ENCODE measurements at places on chromosomes 1 and 21. TPM values are rescaled to one million over a fixed set of nuclear protein-coding genes. Genes with fewer than 3 reads are reported as not detected.

- H3K27ac ChIP-seq, result no peak overlapping the region
- no peak for DNase-seq
- H3K4me3 ChIP-seq, result no peak overlapping the region
- H3K4me1 ChIP-seq, result no peaks in the 10 kb centered on the region
- peaks cover 2% of the 10 kb centered on the region for H3K27me3 ChIP-seq
Observed at GRCh38 chr1:147741065-147741464, 19.3 kb downstream of the GJA5 start.

- no peak overlapping the region for H3K27ac ChIP-seq
- DNase-seq, result peak; percentile 25
- no peaks in the 10 kb centered on the region for H3K36me3 ChIP-seq
- H3K27me3 ChIP-seq, result peaks cover 1% of the 10 kb centered on the region
- H3K4me1 ChIP-seq, result peaks cover 5% of the 10 kb centered on the region
Observed at GRCh38 chr21:37711286-37711829, 204.9 kb downstream of the KCNJ6 start.

- DNase-seq, result no peak
- no peak overlapping the region for H3K4me3 ChIP-seq
- H3K4me1 ChIP-seq, result peaks cover 13% of the 10 kb centered on the region
Observed at GRCh38 chr1:164769486-164770130, 210.6 kb downstream of the PBX1 start.

DNA sequence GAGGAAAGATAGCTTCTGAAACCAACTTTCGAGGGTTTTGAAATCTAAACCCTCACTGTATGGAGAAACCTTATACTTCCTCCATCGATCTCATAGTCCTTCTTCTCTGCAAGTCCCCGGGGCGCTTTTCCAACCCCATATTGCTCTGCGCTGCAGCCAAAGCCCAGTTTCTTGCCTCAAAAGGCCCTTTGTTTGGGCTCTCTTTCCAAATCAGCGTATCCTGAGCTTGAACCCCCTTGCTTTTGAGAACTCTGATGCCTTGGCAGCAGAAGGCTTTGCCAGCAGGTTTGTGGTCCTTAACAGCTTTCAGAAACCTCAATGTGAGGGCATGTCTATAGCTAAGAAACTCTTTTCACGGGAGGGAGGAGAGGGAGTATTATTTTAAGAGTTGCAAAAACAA lies 21.6 kb downstream of the PLPP3 start:
- H3K27me3 ChIP-seq, result no peaks in the 10 kb centered on the region
- H3K4me1 ChIP-seq, result no peaks in the 10 kb centered on the region

- no peak overlapping the region for H3K27ac ChIP-seq
- no peak for DNase-seq
- no peaks in the 10 kb centered on the region for H3K4me1 ChIP-seq
- no peaks in the 10 kb centered on the region for H3K36me3 ChIP-seq
- H3K27me3 ChIP-seq, result peaks cover 3% of the 10 kb centered on the region
Observed at GRCh38 chr1:33742663-33743062, 121.2 kb upstream of the HMGB4 start.

- H3K4me1 ChIP-seq, result no peaks in the 10 kb centered on the region
- no peaks in the 10 kb centered on the region for H3K36me3 ChIP-seq
- no peak overlapping the region for H3K27ac ChIP-seq
- no peaks in the 10 kb centered on the region for H3K27me3 ChIP-seq
- no peak for DNase-seq
Observed at GRCh38 chr1:246245541-246245940, 261.5 kb downstream of the SMYD3 start.

- no peak overlapping the region for H3K4me3 ChIP-seq
- H3K27me3 ChIP-seq, result no peaks in the 10 kb centered on the region
- no peaks in the 10 kb centered on the region for H3K4me1 ChIP-seq
- no peak for DNase-seq
- H3K36me3 ChIP-seq, result peaks cover 42% of the 10 kb centered on the region
Observed at GRCh38 chr1:47309427-47309826, 4.5 kb downstream of the STIL start.

- H3K4me3 ChIP-seq, result no peak overlapping the region
- no peak for DNase-seq
- H3K27ac ChIP-seq, result no peak overlapping the region
- no peaks in the 10 kb centered on the region for H3K4me1 ChIP-seq
- H3K36me3 ChIP-seq, result peaks cover 100% of the 10 kb centered on the region
Observed at GRCh38 chr1:119731741-119732430, 20.2 kb downstream of the PHGDH start.

DNA sequence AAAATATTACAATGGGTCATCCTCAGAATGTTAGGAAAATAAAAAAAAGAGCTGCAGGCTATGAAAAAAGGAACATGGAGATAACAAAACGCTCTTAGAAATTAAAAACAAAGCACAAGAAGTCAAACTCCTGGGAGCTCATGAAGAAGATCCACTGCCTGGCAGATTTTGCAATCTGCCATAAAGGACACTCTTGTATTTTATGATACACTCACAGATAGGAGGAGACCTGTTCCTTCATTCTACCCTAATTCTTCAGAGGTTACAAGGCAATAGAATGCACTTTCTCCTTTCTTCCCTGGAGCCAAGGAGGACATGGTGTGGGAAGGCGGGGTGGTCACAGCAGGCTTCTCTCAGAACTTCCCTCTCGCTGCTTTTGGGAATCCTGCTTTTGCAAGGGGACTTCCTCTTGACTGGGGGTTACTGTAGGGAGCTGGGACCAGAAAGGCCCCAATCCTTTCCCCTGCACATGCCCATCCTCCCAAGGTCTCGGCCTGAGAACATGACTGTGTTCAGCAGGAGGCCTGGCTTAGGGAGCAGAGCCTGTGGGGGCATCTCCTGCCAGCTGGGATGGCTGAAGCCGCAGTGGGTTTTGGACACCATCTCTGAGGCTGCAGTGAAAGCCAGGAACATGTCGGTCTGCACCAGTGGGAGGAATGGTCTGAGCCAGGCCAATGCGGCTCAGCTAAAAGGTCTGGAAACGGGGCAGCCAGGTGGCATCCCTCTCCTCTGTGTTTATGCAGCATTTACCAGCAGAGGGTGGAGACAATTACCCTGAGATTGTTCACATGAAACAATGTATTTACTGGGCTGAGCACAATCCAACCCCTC lies 44.8 kb downstream of the GPR161 start:
- no peak for DNase-seq
- no peaks in the 10 kb centered on the region for H3K27me3 ChIP-seq
- H3K4me1 ChIP-seq, result no peaks in the 10 kb centered on the region
- no peaks in the 10 kb centered on the region for H3K36me3 ChIP-seq
- H3K4me3 ChIP-seq, result no peak overlapping the region
- H3K27ac ChIP-seq, result no peak overlapping the region

GRCh38 chr1:22089787-22090186 lies 37.3 kb downstream of the CDC42 start:
- H3K4me3 ChIP-seq, result no peak overlapping the region
- no peak for DNase-seq
- peaks cover 22% of the 10 kb centered on the region for H3K36me3 ChIP-seq

DNA sequence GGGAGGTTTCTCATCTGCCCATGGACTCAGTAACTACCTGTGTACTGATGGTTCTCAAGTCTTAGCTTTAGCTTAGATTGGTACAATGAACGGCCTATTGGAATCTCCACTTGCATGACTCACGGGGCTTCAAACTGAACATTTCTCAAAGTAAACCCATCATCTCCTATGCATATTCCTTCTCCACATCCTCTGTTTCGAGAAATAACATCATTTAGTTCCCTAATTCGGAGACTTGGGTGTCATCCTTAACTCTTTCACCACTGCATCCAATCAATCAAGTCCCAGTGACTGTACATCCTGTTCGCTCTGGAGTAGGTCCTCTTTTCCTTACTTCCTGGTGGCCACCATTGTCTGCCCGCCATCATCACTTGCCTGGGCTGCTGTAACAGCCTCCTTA lies 55.8 kb downstream of the LGR6 start:
- peaks cover 2% of the 10 kb centered on the region for H3K27me3 ChIP-seq
- DNase-seq, result no peak
- no peak overlapping the region for H3K27ac ChIP-seq
- H3K4me3 ChIP-seq, result no peak overlapping the region

DNA sequence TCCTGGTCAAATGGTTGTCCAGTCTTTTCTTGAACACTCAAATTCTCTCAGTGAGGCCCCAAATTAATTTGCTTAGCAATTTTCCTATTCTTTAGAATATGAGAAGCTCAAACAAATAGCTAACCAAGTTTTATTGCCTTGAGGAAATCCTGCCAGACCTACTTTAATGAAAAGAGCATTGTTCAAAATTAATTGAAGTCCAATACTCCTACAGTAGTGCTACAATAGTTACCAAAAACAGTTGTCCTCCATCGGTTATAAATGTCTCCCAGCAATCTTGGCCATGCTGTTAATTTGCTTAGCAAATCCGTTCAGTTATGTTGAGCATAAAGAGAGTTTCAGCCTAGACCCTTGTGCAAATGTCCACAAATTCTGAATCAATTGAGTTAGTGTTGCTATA lies 112.9 kb downstream of the MAB21L3 start:
- peaks cover 25% of the 10 kb centered on the region for H3K4me1 ChIP-seq
- no peak for DNase-seq
- no peaks in the 10 kb centered on the region for H3K36me3 ChIP-seq
- no peak overlapping the region for H3K27ac ChIP-seq
- H3K27me3 ChIP-seq, result no peaks in the 10 kb centered on the region
- H3K4me3 ChIP-seq, result no peak overlapping the region

- H3K27me3 ChIP-seq, result no peaks in the 10 kb centered on the region
- no peak for DNase-seq
- H3K27ac ChIP-seq, result no peak overlapping the region
Observed at GRCh38 chr1:232271991-232272589, 357.8 kb downstream of the SIPA1L2 start.

DNA sequence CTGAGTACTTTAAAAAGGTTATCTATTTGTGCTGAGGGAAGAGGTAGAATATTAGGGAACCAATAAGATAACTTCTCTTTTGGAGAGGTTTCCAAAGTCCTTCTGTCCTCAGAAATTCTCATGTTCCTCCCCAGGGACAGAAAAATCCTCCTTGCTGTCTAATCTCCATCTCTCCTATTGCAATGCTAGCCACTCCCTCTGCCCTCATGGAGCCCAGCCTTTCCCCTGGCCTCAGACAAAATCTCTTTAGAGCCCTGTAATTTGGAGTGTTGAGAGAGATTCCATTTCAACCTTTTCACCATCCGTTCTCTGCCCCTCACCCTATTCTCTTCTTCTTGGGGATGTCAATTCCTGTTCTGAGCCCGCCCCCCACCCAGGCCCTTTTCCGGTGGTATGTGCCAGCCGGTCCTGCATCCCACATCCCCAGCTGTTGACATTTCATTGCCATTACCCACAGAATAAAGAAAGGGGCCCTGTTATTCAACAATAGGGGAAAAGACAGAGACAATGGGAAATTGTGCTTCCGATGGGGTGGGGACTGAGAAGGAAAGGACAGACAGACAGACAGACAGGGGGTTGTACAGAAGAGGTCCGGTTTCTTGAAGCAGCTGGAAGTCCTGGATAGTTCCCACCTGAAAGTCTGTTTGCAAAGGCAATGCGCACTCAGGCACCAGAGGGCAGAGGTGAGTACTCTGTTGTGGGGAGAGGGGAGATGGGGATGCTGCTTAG lies at the start of gene HAPLN2:
Gene HAPLN2 (plus strand): TSS at position 563 of the 729 bp plus-strand sequence. CDS start 4,076 bp downstream, outside the sequence.
- DNase-seq, result peak; percentile 42
- H3K4me3 ChIP-seq, result no peak within 1 kb of the TSS
- H3K4me1 ChIP-seq, result peaks cover 5% of the 10 kb centered on the region
- H3K27me3 ChIP-seq, result peaks cover 44% of the 10 kb centered on the region
- H3K36me3 ChIP-seq, result no peaks in the 10 kb centered on the region

GRCh38 chr1:184958554-184959353 lies 15.6 kb downstream of the NIBAN1 start:
- H3K36me3 ChIP-seq, result peaks cover 12% of the 10 kb centered on the region
- H3K27ac ChIP-seq, result peak overlapping the region; percentile 72
- peak; percentile 64 for DNase-seq
- no peaks in the 10 kb centered on the region for H3K27me3 ChIP-seq

- no peaks in the 10 kb centered on the region for H3K4me1 ChIP-seq
- peaks cover 22% of the 10 kb centered on the region for H3K36me3 ChIP-seq
- H3K4me3 ChIP-seq, result no peak overlapping the region
- no peak overlapping the region for H3K27ac ChIP-seq
- H3K27me3 ChIP-seq, result no peaks in the 10 kb centered on the region
- DNase-seq, result no peak
Observed at GRCh38 chr21:46544003-46544402, 60.9 kb downstream of the S100B start.

GRCh38 chr1:195899762-195900352 lies 708.4 kb downstream of the KCNT2 start:
- no peaks in the 10 kb centered on the region for H3K4me1 ChIP-seq
- H3K27ac ChIP-seq, result no peak overlapping the region
- no peak for DNase-seq
- no peak overlapping the region for H3K4me3 ChIP-seq
- no peaks in the 10 kb centered on the region for H3K27me3 ChIP-seq
- no peaks in the 10 kb centered on the region for H3K36me3 ChIP-seq

- no peak overlapping the region for H3K4me3 ChIP-seq
- H3K27ac ChIP-seq, result no peak overlapping the region
- DNase-seq, result no peak
- no peaks in the 10 kb centered on the region for H3K4me1 ChIP-seq
Observed at GRCh38 chr1:228095161-228095560, 8.0 kb downstream of the C1orf35 start.

DNA sequence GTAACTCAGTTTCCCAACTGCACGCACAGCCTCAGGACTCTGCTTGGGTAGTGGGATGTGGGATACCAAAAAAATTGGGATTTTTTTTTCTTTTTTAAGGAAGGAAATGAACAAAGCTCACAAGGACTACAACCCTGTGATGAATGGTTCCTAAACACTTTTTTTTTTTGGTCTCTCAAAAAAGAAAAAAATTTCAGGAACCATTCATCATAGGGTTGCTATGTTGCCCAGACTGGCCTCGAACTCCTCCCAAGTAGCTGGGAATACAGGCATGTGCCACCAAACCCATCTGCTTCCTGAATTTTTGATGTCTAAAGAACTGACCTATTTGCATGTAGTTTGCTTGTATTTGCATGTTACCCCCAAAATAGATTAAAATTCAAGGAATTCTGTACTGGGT lies 6.8 kb downstream of the MINDY1 start:
- no peak overlapping the region for H3K27ac ChIP-seq
- H3K4me3 ChIP-seq, result no peak overlapping the region
- H3K4me1 ChIP-seq, result no peaks in the 10 kb centered on the region
- H3K36me3 ChIP-seq, result peaks cover 2% of the 10 kb centered on the region

GRCh38 chr1:69976896-69977295 lies 228.5 kb downstream of the LRRC40 start:
- H3K36me3 ChIP-seq, result no peaks in the 10 kb centered on the region
- H3K27ac ChIP-seq, result no peak overlapping the region
- H3K27me3 ChIP-seq, result no peaks in the 10 kb centered on the region
- no peak overlapping the region for H3K4me3 ChIP-seq

- peaks cover 11% of the 10 kb centered on the region for H3K36me3 ChIP-seq
- H3K4me1 ChIP-seq, result peaks cover 27% of the 10 kb centered on the region
- H3K27ac ChIP-seq, result peak overlapping the region; percentile 88
- peak; percentile 11 for DNase-seq
- H3K27me3 ChIP-seq, result no peaks in the 10 kb centered on the region
Observed at GRCh38 chr21:38806153-38806941, 618 bp downstream of the ETS2 start.

The HEYL gene
- total RNA-seq, result 0.77 TPM

The CD247 gene
- total RNA-seq, result 1.4 TPM

The PRR9 gene
- not detected for total RNA-seq

The DYNLT4 gene
- 0.54 TPM for total RNA-seq

The NHLH1 gene
- 0.55 TPM for total RNA-seq

The CFHR1 gene
- total RNA-seq, result not detected

The PADI4 gene
- total RNA-seq, result not detected

The SEMA4A gene
- total RNA-seq, result 0.92 TPM

The ILDR2 gene
- total RNA-seq, result not detected

The B3GALT5 gene
- total RNA-seq, result 0.32 TPM
